ENCODE measurements at places on chromosomes 12 and 14.

GRCh38 chr12:116186482-116187150 is 90.9 kb downstream of the MED13L start:
- DNase-seq: no peak

DNA sequence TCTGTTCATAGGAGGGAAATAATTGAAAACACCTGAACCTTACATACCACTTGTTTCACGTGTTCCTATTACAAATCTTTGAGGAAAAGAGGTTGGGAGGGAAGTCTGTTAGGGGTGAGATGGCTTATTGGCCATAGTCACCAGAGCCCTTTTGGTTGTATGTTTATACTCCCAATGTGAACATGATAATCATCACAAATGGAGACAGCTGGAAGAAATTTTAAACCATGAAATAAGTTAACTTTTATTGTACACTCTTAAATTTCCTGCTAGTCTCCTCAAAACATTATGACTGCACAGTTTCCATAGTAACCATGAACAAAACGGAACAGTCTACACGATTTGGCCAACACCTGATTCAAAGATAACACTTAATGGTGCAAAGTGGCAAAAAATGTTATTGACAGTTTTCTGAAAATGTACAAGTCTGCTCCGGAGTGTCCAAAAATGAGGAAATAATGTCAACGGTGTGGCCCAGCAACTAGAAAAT is 56.9 kb downstream of the LMNTD1 start:
- DNase-seq: no peak

- no peak for DNase-seq
Observed at GRCh38 chr14:92625213-92625612, 111.6 kb downstream of the RIN3 start.

DNA sequence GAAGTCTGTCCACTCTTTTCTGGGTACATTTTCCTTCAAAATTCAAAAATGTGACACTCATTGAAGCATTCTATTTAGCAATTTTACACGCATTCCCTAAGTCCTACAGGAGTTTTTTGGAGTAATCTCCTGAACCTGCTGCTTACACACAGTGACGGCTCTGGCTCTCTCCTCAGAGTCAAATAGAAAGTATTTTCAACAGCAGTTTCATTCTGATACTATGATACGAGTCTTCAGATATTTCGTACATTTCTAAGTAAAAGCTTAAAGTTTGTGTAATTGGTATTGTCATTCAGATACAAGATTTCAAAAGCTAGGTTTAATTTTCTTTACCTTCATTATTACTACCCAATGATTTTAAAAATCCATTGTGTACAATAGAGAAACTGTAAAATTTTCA is 36.4 kb downstream of the PIWIL1 start:
- no peak for DNase-seq

DNA sequence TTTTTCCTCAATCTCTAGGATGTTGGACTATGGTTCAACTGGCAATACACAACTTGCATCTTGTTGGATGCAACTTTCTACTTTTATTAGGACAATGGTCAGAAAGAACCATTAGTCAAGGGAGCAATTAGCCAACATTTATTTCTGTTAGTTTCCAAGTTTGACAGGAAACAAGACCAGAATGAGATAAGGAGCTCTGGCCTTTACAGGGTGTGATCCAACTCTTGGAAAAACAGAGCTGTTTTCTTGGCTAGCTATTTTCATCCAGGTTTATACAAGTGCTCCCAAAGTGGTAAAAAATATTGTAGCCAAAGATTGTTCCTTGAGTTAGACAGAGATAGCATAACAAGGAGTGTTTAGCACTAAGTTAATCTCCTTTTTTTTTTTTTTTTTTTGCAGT is 3.9 kb upstream of the SYNE2 start:
- no peak for DNase-seq

- DNase-seq: no peak
Observed at GRCh38 chr12:51028813-51029150, 2.6 kb upstream of the SLC11A2 start.

- no peak for DNase-seq
Observed at GRCh38 chr14:73311708-73312030, 74.4 kb downstream of the PAPLN start.

DNA sequence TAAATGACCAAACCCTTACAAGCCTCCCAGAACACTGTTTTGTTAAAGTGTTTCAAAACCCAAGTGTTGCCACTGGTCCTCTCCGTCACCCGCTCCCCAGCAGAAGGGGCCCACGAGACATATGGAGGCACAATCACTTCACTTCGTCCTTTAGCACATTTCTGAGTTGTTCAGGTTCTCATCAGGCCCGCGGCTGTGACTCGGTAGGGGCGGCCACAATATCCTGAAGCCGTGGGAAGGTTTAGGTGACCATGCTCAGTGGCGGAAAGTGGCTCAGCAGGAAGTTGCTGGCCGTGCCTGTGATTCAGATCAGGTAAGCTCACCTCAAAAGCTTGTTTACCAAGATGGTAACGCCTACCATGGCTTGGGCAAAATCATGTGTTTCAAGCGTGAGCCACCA is 227.5 kb downstream of the GLT1D1 start:
- DNase-seq: no peak

- DNase-seq: no peak
Observed at GRCh38 chr12:106044773-106045172, 94.0 kb downstream of the NUAK1 start.

DNA sequence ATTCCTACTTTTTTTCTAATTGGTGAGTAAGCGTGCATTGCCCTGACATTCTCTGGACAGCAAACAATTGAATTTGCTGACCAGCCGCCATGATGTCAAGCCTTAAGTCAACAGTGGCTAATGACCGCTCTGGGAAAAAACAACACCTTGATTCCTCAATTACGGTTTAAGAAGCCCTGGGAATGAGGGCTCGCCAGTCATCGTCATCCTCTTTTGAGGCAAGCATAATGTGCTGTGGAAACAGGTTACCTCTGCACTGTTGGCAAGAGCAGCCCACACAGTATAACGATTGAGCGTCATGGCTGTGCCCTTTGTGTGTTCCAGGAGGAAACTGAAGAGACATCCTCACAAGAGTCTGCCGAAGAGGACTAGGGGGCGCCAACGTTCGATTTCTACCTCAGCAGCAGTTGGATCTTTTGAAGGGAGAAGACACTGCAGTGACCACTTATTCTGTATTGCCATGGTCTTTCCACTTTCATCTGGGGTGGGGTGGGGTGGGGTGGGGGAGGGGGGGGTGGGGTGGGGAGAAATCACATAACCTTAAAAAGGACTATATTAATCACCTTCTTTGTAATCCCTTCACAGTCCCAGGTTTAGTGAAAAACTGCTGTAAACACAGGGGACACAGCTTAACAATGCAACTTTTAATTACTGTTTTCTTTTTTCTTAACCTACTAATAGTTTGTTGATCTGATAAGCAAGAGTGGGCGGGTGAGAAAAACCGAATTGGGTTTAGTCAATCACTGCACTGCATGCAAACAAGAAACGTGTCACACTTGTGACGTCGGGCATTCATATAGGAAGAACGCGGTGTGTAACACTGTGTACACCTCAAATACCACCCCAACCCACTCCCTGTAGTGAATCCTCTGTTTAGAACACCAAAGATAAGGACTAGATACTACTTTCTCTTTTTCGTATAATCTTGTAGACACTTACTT is 138.9 kb downstream of the HMGA2 start:
- peak; percentile 3 for DNase-seq

- DNase-seq: no peak
Observed at GRCh38 chr14:101033446-101034165, 130.1 kb upstream of the RTL1 start.

DNA sequence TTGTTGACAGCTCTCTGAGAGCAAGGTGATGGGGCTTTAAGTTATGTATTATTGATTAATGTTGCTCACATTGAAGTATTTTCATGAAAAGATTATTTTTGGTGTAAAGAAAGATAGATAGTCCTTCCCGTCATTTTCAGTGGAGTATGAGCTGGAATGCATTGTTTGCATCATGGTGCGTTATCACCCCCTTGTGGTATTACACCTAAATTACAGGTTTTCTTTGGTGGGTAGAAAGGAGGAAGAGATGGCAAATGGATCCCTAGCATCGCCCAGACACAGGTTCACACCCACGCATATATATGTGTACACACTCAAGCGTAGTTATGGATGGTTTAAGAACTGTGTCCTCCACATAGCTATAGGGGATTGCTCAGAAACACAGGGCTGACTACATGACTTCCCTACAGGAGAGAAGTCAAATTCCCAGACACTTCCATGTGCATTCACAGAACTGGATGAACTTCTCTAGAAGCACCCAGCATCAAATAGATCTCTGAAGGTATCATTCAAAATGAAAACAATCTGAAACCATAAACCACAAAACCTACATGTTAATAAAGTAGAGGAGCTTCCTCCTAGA is 14.4 kb upstream of the SERPINA10 start:
- no peak for DNase-seq

DNA sequence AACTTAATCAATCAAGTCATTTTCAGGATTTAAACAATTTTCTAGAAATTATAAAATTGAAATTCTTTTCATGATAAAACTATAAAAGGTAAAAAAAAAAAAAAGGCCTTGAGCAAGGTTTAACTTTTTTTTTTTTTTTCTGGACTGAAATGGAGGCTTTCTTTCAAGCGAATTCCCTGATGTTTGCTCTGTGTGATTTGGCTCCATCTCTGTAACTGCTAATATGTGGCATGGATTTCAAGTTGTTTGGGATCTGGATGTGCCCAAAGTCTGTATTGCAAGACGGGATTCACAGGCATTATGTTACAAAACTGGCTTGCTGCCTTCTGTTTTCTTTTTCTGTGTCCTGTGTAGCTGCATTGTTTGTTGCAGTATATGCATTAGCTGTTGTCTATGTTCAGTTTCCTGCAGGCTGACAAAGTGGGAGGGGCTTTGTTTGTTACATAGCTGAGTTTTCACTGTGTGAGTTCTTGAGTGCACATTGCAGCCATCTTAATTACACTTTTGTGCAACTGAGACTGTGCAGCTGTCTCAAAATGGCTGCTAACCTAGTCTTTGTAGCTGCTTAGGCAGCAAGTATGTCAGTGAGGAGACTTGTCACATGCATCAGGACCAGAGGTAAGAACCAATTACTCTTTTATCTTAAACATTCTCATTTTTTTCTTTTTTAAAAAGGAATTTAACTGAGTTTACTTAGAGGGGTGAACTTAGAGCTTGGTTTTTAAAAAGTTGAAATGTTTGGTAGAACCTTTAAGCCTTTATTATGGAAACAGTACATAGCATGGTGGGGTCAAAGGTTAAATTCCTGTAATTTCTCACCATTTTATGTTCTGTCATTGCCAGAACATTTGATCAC is 19.5 kb downstream of the ATF7IP start:
- DNase-seq: peak; percentile 22

- no peak for DNase-seq
Observed at GRCh38 chr12:94247246-94247645, 98.9 kb downstream of the PLXNC1 start.

DNA sequence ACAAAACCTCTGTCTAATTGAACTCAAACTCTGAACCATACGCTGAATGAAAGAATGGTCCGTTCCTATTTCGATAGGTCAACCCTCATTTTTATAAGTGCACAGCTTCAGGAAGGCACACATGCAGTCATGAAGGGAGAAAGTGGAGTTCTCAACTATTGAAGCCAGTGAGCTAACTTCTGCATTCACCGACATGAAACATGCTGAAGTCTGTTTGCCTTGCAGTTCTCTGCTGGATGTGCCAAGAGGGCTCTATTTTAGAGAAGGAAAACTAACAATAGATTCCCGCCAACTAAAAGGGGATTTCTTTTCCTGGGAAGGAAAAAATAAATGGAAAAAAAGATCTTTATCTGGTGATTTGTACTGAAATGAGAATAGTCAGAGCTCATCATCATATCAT is 191.0 kb upstream of the PLEKHG7 start:
- no peak for DNase-seq

GRCh38 chr12:49968471-49968870 is 4.3 kb upstream of the AQP6 start:
- DNase-seq: no peak

DNA sequence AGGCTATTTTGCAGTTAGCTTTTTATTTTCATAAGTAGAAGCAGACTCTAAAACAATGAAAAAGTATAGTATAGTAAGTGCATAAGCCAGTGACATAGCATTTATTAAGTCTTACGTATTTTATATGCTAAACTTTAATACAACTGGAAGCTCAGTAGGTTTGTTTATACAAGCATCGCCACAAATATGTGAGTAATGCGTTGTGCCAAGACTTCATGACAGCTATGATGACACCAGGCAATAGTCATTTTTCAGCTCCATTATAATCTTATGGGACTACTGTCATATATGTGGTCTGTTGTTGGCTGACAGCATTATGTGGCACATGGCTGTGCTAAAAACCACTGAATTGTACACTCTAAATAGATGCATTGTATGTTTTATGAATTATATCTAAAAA is 40.3 kb downstream of the SLC38A2 start:
- DNase-seq: no peak

DNA sequence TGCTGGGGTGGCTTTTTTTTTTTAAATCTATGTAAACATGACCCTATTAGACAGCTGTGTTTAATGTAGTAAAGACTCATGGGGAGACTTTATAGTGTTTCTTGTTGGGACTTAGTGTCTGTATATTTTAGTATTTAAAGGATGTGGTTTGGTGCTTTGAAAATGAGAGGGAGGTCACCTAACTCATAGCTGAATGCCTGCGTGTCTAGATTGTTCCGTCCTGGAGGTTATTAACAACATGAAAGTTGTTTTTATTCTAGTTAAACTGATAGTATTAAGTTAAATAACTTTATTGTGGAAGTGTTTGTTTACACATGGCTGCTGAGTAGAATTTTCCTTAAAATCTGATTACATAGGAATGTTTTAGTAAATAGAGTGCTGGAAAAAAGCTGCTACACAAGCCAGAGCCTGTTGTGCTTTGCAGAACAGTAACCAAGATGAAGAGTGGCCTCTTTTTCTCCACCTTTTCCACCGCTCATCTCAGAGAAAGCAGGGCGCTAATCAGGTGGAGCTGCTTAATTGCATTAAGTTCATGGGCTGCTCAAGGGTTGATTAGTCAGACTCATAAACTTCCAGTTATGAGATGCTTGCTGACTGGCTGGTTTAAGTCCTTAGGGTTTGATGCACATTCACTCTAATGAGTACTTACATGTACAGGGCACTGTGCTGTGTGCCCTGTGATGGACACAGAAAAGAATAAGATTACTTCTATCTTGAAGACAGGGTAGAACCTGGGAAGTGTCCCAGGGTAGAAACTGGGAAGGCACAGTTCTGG is 62.7 kb downstream of the FBXO34 start:
- no peak for DNase-seq

- no peak for DNase-seq
Observed at GRCh38 chr12:79371226-79371625, 319.5 kb downstream of the PAWR start.

DNA sequence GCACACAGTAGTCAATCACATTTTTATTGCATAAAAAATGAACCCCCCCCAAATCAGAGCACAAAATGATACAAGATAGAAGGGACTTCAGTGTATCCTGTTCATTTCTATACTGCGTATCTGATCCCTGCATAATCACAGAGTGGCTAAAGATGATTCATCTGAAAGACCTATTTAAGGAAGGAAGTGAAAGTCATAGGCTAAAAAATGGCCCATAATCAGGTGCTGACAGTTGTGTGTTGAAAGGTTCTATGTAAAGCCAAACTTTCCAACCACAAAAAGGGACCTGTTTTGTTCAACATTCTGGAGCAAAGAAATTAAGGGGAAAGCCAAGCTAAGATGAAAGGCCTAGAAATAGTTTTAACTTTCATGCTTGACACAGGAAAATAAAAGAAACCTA is 147.8 kb upstream of the ATP2B1 start:
- no peak for DNase-seq

GRCh38 chr14:68285421-68286179 is 466.0 kb downstream of the RAD51B start:
- DNase-seq: no peak

GRCh38 chr12:753611-754472 is 1.5 kb downstream of the WNK1 start:
- DNase-seq: no peak

GRCh38 chr12:7557227-7557626 is 53.6 kb upstream of the CD163 start:
- DNase-seq: no peak

Data from COR-L47 (cell line).